Activated naive CD4-positive, alpha-beta T cell (primary cell): ENCODE measurements at places on chromosomes 6 and 20.

DNA sequence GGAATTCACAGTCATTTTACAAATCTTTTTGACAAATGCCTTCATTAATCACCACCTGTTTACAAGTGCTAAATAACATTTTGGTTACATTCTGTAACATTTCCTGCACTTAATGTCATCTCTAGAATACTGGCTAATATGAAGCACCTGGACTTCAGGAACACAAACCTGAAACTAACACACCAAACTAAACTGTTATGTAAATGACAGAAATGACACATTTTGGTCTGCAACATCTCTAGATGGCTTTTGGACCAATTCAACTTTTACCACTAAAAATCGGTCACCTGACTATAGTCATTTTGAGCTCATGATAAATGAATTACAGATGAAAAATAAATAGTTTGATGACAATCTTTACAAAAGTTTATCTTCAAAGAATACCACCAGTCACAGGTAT lies 80.6 kb downstream of the ATG5 start:
- no peak for DNase-seq

DNA sequence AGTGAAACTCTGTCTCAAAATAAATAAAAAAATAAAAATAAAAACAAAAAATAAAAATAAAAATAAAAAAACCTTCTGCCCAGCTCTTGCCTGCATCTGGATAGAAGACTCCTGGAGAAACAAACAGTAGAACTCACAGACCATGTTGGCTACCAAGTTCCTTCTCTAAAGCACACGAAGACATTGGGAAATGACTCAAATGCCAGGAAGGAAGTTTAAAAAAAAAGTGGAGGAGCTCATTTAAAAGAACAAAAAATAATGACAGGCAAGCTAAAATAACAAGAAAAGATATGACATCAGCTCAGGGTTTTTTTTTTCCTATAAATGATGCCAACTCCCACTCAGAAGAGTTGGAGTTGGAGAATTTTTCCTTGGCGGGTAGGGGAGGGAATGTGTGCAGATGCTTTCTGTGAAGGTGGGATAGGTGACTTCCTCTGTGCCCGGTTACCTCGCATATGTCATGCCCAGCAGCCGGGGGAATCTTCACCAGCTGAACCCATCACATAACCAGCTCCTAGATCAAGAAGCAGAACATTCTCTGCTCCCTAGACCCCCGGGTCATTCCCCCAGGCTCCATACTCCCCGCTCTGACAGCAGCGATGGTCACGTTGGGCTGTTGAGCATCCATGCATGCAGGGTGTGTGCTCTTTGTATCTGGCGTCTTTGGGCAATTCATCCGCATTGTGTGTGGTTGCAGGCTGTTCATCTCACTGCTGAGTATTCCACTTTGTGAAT lies 17.3 kb upstream of the CD93 start:
- DNase-seq: no peak

DNA sequence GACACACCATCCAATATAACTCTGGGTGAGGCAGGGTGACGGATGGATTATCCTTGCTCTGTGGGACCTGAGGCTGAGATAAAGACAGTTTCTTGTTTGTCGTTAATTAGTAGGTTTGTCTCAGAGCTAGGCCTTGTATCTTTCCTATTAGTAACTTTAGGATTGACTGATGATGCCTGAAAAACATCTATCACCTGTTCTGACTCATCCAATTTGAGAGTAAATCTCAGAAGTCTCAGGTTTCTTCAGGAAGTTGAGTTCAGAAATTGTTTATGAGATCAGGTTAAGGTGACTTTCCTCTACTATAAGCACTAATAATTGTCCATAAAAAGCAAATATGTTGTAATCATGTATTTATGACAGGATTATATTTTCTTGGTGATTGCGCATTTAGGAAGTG lies 129.5 kb upstream of the SUPT3H start:
- DNase-seq: no peak

- no peak for DNase-seq
These were observed 69.0 kb downstream of the DTNBP1 start for GRCh38 chr6:15593798-15594197.

DNA sequence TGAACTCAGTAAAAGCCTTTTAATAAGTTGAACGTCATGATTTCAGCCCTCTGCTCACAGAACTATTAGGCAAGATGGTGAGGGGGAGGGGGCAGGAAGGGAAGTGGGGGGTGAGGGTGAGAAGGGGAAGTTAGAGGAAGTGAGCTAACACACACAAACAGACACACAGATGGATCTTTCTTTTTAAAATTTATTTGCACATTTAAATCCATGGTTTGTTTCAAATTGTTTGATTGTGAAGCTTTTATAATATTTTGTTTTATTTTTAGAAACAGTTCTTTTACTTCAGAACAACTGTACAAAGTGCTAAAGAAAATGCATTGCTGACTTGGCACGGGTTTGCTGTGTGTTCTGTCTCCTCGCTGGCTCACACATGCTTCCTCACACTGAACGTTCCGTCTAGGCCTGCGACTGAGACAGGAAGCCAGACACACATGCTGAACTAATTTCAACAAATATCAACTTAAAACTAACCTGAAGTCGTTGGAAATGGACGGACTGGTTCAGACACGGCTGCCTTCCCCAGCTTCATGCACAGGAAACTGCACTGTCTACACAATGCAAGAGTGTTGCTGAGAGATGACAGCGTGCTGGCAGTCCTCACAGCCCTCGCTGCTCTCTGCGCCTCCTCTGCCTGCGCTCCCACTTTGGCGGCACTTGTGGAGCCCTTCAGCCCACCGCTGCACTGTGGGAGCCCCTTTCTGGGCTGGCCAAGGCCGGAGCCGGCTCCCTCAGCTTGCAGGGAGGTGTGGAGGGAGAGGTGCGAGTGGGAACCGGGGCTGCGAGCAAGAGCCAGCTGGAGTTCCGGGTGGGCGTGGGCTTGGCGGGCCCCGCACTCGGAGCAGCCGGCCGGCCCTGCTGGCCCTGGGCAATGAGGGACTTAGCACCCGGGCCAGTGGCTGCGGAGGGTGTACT lies 8.1 kb upstream of the ZBP1 start:
- no peak for DNase-seq

DNA sequence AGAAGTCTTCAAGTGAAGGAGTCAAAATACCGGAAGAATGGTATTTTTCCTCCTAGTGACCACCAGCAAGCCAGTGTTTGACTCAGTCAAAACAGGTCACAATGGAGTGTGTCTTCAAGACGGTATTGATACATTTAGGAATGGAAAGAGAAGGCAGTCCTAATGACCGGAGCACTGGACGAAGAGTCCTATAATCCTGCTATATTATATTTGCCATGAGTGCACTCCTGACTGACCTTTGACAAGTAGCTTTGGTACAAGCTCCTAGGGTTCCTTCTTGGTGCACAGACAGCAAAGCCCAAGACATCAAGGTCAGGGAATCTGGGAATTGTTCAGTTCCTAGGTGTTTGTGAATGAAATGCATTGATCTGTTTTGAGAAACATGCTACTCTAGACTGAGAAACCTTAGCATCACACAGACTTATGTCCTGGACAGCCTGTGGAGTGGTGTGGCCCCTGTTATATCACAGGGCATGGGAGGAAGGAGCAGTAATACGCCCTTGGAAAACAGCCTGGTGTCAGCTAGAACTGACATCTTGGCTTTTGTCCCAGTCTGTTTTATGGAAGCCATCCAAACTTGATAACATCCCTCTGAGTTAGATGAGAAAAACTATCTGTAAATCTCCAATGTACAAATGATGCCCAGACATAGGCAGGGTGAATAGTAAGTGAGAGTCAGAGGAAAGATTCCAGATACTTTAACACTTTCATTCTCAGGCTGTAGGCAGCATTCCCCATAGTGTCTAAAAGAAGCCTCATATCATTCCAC lies 18.5 kb downstream of the NOX3 start:
- no peak for DNase-seq

- DNase-seq: no peak
These were observed 22.2 kb upstream of the SCRT2 start for GRCh38 chr20:697826-698225.

- no peak for DNase-seq
These were observed 463.0 kb downstream of the DHX35 start for GRCh38 chr20:39424962-39425678.

GRCh38 chr6:6700407-6701270 lies 112.1 kb downstream of the LY86 start:
- DNase-seq: no peak

DNA sequence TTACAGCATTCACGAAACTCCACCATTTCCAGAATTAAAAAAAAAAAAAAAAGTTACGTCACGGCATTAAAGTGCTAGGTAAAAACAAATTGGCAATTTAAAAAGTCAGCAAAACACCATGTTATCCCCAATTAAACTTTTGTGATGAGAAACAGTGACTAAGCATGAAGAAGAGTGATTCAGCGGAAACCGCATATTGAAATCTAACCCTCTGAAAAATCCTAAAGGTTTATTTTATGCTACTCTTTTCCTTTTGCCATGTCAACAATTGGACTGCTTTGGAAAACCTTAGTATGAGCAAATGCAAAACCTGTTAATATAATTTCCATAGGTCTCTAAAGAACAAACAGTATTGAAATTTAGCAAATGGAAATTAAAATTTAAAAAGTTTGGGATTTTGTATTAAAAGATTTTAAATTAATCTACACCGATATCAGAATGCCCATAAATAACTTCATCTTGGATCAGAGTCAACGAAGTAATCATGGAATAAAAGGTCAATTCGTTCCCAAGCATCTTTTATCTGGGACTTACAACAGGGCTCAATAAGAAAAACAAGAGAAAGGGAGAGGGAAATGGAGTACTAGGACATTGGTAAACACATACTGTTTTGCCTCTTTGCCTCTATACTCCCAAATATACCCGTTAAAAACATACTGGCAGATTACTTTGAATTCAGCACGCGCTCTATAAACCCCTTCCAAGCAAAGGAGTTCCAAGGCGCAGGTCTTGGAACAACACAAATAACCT lies 1.1 kb downstream of the FBXO30 start:
- no peak for DNase-seq

DNA sequence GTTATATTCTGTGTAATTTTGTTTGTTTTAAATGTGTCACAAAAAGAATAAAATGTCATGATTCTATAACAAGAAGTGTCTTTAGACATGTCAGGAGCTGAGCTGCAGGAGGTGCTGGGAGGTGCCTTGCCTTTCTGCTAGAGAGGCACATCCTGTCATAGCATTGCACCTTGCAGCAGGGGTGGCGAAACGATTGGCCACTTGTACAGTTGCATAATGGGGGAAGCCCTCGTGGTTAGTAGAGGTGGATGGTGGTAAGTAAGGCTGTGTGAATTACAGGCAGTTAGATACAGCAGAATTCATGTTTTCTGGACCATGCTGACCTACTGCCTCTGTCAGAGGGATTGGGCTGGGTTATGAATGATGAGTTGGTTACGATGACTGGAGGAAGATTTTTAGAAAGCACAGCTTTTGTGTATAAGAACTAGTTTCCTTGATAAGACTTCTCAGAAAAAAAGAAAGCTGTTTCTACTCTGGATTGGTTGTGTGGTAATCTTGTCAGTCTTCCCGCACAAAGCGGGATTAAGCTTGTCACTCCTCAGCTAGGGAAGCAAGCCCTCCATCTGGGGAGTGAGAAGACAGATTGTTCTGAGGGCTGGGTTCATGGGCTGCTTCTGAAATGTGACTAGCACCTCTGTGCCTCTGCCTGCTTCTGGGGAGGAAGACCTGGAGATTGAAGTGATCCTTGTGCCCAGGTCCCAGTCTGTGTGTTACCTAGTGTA lies 74.9 kb downstream of the FOXO3 start:
- DNase-seq: no peak

DNA sequence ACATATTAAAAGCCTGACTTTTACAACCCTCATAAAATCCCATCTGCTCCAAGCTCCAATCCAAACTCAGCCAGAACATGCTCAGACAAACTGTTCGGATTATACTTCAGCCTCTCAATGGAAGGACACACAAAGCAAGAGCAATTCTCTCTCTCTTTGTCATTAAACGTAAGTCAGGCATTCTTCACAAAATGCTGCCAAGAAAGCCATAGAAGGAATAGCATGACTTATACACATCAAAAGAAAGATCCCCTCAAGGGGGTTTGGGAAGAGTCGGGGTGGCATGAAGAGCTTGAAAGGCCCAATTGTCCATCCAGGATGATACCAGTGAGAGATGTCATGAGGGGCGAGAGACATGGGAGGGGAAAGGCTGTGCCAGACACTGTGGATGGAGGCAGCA lies 268.9 kb downstream of the PREX1 start:
- no peak for DNase-seq

GRCh38 chr20:44598423-44599305 lies 16.3 kb downstream of the PKIG start:
- DNase-seq: no peak

DNA sequence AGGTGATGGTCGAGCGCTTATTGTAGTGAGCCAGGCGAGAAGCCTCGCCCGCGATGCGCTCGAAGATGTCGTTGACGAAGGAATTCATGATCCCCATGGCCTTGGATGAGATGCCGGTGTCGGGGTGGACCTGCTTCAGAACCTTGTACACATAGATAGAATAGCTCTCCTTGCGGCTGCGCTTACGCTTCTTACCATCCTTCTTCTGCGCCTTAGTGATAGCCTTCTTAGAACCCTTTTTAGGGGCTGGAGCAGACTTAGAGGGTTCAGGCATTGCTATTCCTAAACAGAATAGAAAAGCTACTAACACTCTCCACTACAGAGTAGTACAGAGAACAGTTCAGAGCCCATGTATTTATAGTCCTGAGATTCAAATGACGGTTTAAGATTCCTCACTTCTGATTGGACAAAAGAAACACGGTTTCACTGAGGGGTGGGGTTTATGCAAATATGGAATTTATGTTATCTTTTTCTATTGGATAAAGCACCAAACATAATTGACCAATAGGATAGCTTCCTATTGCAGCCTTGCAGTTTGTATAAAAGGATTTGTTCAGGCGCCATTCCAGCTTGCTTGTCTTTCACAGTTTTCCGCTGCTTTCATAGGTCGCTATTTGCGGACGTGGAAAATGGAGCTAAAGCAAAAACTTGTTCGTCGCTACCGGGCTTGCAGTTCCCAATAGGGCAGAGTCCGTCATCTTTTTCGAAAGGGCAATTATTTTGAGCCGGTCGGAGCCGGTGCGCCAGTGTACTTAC lies 43.7 kb upstream of the HFE start:
- peak; percentile 48 for DNase-seq

DNA sequence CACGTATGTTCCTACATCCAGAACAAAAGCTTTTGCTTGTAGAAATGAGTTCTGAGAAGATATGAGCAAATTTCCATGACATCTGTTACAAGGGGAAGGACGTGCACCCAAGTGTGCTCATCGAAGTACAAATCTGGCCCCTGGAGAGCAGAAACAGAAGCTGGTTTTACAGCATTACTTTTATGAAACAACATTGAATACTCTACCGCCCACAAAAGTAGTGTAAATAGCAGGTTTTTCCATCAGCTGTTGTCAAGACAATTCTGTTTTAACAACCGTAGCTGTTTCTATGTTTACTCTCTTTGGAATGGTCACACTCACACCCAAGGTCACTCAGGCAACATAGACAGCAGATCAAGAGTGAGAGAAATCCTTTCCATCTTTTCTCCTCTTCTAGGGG lies 114.2 kb upstream of the SSTR4 start:
- no peak for DNase-seq
